ENCODE measurements at places on chromosomes 7 and 10.

- no peak for DNase-seq
Measured at GRCh38 chr10:3911713-3912442, 126.9 kb upstream of the KLF6 start.

GRCh38 chr10:10092581-10092980 is 925.1 kb upstream of the CELF2 start:
- DNase-seq, result no peak

DNA sequence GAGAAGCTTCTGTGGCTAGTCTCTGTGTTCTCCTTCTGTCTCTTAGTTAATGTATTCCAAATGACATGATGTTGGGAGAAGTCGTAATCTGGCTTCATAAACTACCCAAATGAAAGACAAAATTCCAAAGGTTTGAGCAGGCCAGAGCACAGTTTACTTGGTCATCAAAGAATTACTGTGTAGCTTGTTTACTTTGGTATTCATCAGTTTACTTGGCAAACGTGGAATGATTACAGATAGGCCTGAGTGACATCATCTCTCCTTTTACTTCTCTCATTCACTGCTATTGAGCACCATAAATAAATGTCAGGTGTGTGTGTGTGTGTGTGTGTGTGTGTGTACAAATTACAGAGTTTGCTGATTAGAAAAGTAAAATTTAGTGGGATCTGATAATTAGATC is 327.3 kb downstream of the PHTF2 start:
- no peak for DNase-seq

DNA sequence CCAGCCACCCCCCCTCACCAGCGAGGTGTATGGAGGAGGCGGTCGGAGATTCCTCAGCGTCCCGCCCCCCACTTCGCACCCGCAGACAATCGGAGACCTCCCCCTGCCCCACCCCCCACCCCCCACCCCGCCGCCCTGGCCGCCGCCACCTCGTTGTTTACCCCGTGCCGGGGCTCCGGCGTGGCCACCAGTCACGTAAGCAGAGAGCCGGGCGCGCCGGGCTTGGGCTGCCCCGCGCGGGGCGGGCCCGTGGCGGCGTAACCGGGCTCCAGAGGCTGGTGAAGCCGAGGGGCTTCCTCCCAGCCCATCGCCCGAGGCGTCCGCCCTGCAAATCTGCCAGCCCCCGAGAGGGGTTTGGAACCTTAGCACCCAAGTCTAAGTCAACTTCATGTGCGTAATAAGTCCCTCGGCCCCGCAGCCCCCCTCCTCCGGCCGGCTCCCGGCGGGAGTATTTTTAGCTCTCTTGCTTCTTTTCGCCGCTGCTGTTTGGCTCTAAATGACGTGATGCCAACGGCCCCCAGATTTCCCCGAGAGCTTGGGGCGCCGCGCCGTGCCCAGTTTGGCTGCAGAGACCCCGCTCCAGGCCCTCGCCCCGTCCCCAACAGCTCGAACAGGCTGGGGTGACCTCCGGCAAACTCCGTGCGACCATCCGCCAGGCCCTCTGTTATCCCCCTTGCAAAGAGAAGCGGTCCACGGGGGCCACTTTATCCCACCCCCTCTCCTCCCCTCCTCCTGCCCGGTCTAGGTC is 2.7 kb downstream of the MXI1 start:
- no peak for DNase-seq

DNA sequence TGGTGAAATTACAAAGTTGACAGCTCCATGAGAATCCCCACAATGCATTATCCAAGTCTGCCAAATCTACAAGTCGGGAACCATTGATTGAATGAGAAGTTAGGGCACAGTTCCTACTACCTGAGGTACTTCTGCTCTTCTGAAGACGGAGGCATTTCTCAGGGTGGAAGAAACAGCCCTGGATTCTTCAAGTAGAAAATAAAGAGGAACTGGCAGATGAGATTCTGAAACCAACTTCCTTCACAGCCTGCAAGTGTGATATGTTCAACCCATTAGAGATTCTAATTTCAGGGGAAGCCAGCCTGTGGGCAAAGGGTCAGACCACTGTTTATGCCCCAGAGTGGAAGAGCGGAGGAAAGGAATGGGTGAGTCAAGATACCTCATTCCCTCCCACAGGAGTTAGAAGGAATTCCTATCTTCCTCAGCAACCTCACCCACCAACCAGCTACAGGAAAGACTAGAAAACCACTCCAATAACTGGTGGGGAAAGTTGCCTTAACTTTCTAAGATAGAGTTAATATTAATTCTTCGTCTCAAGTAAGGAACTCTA is 50.5 kb upstream of the BMPER start:
- DNase-seq, result no peak

- no peak for DNase-seq
Measured at GRCh38 chr7:157577061-157577460, 240.3 kb downstream of the DNAJB6 start.

- DNase-seq, result no peak
Measured at GRCh38 chr10:92691591-92692079, 1.9 kb downstream of the HHEX start.

DNA sequence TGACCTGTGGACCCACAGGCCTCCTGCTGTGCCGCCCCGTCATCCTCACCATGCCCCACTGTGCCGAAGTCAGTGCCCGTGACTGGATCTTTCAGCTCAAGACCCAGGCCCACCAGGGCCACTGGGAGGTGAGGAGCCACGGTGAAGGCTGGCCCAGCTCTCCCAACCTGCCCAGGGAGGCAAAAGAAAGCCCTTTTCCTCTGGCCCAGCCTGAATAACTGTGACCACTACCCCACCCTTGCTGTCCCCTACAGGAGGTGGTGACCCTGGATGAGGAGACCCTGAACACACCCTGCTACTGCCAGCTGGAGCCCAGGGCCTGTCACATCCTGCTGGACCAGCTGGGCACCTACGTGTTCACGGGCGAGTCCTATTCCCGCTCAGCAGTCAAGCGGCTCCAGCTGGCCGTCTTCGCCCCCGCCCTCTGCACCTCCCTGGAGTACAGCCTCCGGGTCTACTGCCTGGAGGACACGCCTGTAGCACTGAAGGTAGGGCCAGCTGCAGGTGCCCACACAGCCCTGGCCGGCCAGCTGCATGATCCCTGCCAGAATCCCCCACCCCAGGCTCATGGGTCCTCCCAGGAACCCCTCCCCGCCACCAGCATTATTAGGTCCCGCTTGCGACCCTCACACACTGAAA is 25.5 kb upstream of the SLC29A3 start:
- DNase-seq, result no peak

DNA sequence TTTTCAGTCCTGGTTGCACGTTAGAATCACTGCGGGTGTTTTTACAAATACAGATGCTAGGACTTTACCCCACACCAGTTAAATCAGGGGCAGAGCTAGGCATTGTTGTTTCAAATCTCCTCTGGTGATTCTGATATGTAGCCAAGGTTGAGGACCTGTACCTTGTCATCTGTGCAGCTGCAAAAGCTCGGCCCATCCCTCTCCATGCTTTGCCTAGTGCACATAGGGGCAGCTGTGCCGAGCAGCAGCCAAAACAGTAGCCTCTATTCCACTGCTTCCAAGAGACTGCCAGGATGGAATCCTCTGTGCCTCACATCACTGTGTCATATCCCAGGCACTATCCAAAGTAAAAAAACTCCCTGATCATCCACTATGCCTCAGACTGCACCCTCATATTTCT is 181.3 kb downstream of the CDK14 start:
- DNase-seq, result no peak

DNA sequence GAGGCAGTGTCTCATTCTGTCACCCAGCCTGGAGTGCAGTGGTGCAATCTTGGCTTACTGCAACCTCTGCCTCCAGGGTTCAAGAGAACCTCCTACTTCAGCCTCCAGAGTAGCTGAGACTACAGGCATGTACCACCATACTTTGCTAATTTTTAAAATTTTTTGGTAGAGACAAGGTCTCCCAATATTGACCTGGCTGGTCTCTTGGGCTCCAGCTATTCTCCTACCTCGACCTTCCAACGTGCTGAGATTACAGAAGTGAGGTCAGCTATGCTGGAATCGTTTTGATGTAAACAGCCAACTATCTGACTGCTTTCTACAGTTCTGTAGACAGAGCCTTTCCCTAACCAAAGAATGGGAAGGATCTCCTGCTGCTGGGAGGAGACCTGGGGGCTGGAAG is 375.8 kb downstream of the GATA3 start:
- DNase-seq, result no peak

DNA sequence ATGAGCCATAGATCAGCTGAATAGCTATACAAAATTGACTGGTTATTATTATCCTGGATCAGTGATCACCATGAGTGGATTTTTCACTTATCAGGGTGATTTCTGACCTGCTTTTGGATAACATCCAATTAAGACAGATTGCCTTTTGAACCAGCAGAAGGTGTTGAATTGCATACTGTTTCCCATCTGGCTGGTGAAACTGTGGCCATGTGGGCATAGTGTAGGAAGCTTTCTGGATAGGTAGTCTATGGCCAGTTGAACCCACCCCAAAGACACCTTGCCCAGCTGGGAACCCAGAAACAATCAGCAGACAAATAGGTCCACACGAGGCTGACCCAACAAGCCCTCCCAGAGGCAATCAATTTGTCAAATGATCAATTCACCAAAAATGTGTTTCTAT is 29.3 kb downstream of the DNAJC12 start:
- DNase-seq, result no peak

DNA sequence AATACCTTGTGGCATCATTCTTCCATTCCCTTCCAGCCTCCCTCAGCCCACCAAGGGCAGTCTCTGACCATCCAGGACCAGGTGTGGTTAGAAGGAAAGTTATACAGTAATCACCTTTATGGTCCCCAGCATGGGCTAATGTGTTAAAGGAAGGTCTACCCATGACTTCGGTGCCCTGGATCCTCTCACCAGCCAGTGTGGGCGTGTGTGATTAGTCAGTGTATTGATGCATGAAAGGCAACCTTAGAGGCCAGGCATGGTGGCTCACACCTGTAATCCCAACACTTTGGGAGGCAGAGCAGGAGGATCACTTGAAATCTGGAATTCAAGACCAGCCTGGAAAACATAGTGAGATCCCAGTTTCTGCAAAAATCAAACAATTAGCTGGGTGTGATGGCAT is 88.9 kb downstream of the APBB1IP start:
- no peak for DNase-seq

GRCh38 chr10:4947635-4948596 is 15.3 kb upstream of the AKR1C1 start:
- DNase-seq, result no peak

DNA sequence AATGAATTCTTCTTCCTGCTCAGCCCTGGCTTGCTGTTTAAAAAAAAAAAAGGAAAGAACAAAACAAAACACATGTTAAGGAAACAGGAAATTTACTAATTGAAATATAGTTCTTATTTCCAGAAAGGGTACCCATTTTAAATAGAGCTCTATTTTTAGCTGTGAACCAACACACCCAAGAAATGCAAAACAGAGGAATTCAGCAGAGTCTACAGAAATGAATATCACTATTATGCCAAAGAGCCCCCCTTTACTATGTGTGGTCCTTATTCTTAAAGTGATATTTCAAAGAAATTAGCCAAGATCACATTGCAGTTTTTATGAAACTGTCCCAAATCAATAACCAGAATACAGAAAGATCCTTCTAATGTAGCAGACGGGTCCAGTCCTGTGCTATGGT is 53.7 kb downstream of the CCDC6 start:
- no peak for DNase-seq

GRCh38 chr10:52883996-52884871 is 111.7 kb upstream of the MBL2 start:
- no peak for DNase-seq

DNA sequence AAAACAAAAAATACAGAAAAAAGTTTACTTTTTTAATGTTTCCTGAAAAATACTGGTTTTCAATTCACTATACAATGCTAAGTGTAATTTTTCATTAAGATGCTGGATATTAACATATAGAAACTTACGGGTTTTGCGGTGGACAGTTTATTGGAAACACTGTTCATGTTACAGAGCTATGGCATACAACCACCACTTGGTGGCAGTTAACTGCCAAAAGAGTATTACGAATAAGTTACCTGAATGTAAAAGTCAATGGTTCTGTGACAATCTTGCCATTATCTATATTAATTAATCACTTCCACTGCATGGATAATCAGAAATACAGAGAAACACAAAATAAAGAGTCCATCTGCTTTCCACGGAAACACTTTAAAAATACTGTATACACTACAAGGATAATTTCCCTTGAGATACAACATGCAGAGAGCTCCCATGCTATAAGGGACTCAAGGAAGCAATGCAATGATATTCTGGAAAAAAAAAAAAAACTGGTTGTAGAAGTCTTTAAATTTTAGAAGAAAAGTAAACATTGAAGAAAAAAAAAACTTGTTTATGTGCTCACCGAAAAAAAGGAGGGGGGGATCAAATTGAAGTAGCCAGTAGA is 97.0 kb downstream of the TPK1 start:
- peak; percentile 57 for DNase-seq

- DNase-seq, result no peak
Measured at GRCh38 chr10:103350175-103350516, 794 bp downstream of the PCGF6 start.

DNA sequence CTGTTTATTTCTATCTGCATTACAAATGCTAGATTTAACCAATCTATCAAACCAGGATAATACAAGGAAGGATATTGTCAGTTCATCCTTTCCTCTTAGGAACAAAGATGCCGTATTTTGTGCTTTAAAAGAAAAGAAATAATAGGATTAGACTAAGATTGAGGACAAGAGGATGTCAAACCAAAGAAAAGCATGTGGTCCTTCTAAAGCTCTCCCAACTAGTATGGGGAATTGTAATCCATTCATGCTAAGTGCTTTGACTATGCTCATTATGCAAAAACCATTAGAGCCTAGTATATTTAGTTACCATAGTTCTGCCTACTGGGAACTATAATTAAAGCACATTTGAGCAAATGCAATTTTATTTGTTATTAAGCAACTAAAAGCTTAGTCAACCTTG is 280.2 kb downstream of the GRM8 start:
- DNase-seq, result no peak

All from CD4-positive, alpha-beta T cell treated with Interleukin-2 at 100 ng/mL for 4 hours (primary cell).